ENCODE measurements at places on chromosomes 2 and 18. TPM values are rescaled to one million over a fixed set of nuclear protein-coding genes. Genes with fewer than 3 reads are reported as not detected.

OBSL1 gene
- 177 TPM for polyA plus RNA-seq

DNA sequence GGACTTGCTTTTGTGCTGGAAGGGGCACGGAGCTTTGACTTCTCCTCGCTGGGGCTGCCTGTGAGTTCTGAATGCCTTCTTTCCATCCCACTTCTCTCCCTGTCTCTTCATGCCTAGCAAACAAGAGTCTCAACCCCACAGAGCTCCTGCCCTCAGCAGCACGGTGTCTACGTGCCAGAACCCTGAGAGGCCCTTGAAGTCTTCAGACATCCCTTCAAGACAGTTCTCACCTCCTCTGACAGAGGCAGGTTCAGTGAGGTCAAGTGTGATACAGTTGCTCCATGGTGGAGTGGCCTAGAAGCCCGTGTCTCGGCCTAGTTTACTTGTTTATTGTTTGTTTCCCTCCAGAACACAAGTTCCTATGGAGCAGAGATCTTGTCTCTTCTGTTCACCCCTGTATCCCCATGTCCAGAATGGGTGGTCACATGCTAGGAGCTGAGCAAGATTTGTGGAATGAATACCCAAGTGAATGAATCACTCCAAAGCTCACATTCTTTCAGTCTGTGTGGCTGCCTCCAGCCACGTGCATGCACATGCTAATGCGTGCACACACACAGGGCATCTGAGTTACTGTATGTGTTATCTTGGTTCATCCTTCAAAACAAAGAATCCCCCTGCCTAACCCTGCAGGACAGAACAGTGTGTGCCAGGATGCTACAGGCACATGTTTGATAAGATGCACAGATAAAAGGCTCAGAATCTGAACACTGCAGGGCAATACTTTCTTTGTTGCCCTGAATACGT is 391.6 kb downstream of the NBAS start:
- DNase-seq = no peak

- no peak for DNase-seq
Measured at GRCh38 chr2:33265584-33266338, 210.7 kb upstream of the RASGRP3 start.

DNA sequence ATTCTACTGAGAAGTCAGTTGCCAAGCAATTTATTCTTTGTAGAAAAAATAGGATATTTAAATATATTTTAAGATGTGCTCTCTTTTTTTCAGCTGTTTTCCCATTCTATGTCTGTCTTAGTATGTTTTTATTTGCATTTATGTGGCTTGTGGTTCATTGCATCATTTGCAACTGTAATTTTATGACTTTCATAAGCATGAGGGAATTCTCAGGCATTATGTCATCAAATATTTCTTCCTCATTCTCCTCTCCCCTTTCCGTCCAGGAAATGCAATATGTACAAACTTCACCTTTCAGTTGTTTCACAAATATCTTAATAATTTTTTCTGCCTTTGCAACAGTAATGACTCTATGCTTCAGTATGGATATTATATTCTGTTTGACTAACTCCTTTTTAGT is 560.2 kb upstream of the LRATD1 start:
- no peak for DNase-seq

GRCh38 chr2:9763356-9764152 is 79.7 kb upstream of the TAF1B start:
- DNase-seq = no peak

DNA sequence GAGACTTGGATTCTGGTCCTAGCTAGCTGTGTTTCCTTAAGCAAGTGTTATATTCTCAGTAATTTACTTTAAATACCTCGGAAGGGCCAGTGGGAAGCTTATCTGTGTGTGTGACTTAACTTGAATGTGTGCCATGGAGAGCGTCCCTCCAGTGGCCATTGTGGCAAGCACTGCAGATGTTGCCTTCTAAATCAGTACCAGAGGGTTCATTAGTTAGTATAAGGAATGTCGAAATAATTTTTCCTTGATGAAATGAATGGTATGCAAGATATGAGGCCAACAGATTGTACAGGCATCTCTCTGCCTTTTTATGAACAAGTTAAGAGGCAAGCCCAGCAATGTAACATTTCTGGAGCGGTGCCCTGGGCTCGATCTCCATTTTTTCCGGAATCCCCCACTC is 52.0 kb downstream of the FBXO36 start:
- no peak for DNase-seq
